ENCODE measurements at places on chromosomes 2 and 18. TPM values are rescaled to one million over a fixed set of nuclear protein-coding genes. Genes with fewer than 3 reads are reported as not detected.

NT5DC4 gene
- 0.22 TPM for total RNA-seq

NTSR2 gene
- 0.44 TPM for total RNA-seq

ZNF892 gene
- total RNA-seq = 27.9 TPM

TRMT61B gene
- total RNA-seq = 21.9 TPM

BBS5 gene
- total RNA-seq = 33.8 TPM

C2orf15 gene
- total RNA-seq = 3.6 TPM

KLHL14 gene
- total RNA-seq = 15.2 TPM

PDCL3 gene
- 12.0 TPM for total RNA-seq

MERTK gene
- 12.6 TPM for total RNA-seq

LRRTM4 gene
- total RNA-seq = 12.3 TPM

PCARE gene
- 57.0 TPM for total RNA-seq

TMEM178A gene
- 19.2 TPM for total RNA-seq

VRK2 gene
- 12.1 TPM for total RNA-seq

VIL1 gene
- not detected for total RNA-seq

SLC39A10 gene
- 60.9 TPM for total RNA-seq

PECR gene
- total RNA-seq = 19.3 TPM

SPP2 gene
- total RNA-seq = not detected

NEB gene
- 208 TPM for total RNA-seq
